ENCODE measurements at places on chromosomes 1 and 21. TPM values are rescaled to one million over a fixed set of nuclear protein-coding genes. Genes with fewer than 3 reads are reported as not detected.

- DNase-seq: no peak
- no peaks in the 10 kb centered on the region for H3K4me1 ChIP-seq
- H3K27me3 ChIP-seq: peaks cover 2% of the 10 kb centered on the region
- H3K27ac ChIP-seq: no peak overlapping the region
Observed at GRCh38 chr1:56780128-56780750, 39.0 kb downstream of the FYB2 start.

DNA sequence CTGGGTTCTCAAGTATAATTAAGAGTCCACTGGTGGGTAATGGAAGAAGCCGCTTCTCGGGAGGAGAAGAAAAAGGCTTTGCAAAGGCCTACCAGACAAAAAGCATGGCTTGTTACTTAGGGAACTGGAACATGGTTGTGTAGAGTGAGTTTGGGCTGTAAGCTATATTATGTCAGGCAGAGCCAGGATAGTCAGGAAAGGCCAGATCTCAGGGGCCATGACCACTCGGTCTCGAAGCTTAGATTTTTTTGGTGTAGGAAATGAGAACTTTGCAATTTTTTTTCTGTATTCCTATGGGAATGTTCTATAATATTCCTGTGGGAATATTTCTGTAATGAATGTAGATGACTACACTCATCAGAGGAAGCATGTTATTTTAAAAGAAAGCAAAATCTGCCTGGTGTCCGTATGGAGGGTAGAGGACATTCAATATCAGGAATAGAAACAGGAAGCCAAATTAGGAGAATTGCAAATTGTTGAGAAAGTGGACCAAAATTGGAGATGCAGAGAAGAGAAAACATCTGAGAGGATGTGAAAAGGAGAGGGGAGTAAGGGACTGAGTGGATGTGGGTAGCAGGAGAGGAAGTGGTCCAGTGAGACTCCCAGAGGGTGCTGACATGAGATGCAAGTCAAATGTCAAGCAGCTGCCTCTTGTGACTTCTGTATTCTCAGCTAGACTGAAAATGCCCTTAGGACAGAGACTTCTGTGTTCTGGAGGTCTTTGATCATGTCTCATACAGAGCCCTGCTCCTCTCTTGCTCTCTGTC is 45.2 kb upstream of the HAO2 start:
- H3K4me1 ChIP-seq: peaks cover 14% of the 10 kb centered on the region
- no peak overlapping the region for H3K4me3 ChIP-seq
- H3K36me3 ChIP-seq: no peaks in the 10 kb centered on the region
- H3K27me3 ChIP-seq: peaks cover 23% of the 10 kb centered on the region
- DNase-seq: peak; percentile 40

GRCh38 chr21:39153842-39154241 is 29.4 kb downstream of the PSMG1 start:
- no peaks in the 10 kb centered on the region for H3K36me3 ChIP-seq
- H3K4me1 ChIP-seq: no peaks in the 10 kb centered on the region
- H3K27ac ChIP-seq: no peak overlapping the region
- no peak overlapping the region for H3K4me3 ChIP-seq
- no peak for DNase-seq

The DPYD gene
- 10.8 TPM for total RNA-seq

The GPR37L1 gene
- not detected for total RNA-seq
